ENCODE measurements at places on chromosomes 5 and 9.

DNA sequence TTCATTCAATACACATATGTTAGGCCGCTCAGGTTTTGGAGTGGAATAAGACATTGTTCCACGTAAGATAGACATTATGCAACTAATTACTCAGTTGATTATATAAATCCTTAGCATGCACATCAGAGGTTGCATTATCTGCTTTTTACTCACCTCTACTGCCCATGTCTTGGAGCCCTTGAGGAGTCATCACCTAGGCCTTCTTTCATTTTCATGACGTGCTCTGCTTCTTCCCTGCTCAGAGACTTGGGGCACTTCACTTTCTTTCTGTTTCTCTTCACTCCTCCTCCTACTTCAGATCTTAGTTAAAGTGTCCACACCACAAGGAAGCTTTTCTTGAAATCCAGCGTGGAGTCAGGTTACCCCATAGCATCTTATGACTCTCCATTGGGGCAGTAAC, 241.1 kb downstream of the TLR4 start:
- no peak for DNase-seq

DNA sequence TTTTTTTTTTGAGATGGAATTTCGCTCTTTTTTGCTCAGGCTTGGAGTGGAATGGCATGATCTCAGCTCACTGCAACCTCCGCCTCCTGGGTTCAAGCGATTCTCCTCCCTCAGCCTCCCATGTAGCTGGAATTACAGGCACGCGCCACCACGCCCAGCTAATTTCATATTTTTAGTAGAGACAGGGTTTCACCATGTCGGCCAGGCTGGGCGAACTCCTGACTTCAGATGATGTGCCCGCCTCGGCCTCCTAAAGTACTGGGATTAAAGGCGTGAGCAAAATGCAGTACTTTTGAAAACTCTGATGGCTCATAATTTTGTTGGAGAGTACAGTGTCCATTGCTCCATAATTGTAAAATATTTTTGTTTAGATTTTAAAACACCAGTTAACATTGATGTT, 52.6 kb downstream of the CCNH start:
- DNase-seq, result no peak

DNA sequence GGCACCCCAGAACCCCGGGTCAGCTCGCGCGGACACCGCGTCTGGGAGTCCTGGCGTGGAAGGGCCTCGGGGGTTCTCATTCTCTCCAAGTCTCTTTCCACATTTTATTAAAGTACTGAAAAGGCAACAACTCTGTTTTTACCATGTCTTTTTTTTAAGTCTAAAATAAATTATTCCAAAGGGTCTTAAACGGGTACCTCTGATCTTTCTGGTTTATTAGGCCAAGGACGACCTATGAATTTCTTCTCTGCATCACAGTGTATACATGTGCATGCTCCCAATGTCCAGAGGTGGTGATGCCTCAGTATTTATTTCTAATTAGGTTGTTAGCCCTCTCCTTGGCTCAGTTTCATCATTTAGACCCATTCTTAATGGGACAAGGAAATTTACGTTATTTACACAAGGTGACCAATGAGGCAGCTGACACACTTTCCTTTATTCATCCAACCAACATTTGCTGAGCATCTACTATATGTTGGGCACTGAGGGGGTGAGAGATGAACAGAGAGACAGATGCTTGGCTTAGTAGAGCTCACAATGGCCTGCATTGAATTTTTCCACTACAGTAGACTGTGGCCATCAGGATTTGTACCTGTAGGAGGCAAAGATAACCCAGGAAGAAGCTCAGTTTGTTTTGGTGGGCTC, 7.6 kb upstream of the OTP start:
- no peak for DNase-seq

DNA sequence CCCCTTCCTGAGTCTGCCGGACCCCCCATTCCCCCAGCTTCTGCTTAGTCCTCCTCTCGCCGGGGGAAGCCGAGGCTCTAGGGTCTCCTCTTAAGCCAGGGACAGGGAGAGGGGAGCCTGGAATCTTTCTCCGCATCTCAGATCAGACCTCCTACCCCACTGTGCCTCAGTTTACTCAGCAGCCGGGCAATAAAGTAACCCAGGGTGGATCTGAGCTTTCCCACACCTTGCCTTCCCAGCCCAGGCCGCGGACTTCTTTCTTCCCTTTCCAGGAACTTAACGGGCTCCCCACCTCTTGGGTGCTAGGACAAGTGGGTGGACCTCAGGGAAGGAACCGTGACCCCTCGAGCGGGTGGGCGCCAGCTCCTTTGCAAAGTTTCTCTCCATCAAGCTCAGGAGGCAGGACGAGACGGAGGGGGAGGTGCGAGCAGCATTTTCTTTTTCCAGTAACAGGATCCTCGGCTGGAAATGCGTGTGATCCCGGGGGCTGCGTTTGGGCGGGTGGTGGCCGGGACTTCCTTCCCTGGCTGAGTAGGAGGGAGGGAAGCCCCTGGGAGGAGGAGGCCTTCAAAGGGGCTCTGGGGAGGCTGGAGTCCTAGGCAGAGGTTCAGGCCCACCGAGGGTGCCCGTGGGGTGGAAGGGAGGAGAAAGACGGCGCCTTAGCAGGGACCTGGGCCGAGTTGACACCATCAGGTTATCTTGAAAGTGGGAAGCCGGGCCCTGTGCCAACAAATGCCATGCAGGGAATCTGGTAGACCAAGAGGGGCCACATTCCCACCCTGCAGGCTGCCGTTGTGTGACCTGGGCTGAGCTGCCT, 795 bp downstream of the DAB2IP start:
- no peak for DNase-seq

DNA sequence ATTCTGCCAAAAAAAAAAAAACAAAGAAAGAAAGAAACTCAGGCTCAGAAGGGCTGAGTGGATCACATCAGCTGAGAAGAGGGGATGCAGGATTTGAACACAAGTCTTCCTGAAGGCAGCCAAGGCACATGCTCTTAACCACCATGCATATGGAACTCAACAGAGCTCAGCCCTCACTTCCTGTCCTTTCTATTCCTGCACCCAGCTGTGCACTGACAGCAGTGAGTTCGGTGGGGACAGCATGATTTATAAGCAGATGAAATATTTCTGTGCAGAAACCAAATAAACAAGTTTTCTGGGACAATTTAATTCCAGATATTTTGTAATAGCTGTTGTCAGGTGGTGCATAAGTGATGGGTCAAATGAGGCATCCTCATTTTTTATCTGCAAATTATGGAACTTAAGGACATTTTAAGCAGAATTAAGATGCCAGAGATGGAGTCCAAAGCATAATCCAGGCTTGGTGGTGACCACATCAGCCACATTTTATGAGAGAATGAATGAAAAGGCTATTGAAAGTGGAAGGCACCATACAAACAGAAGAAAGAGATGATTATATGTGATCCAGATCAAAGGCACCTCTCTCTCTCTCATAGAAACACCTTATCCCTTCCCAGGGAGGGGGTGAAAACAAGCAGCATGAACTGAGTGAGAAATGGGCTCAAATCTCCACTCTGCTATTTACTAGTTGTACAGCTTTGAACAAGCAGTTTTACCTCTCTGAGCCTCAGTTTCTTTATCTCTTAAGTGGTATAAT, 303.6 kb upstream of the MSX2 start:
- no peak for DNase-seq

DNA sequence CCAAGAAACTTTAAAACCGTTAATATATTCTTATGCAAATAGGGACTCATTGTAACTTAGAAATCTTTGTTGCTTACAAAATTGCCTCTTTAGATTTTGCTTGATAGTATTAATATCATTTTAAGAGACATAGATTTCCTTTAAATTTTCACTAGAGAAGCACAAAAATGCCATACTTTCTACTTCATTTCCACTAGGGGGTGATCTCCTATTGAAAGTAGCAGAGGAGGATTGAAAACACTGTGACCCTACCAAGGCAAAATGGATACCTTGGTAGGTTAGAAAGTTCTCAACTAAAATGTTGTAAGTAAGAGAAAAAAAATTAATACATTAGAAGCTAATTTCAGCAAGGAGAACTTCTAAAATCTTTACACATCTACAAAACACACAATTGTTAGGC, 204.9 kb downstream of the CHSY3 start:
- DNase-seq, result no peak

DNA sequence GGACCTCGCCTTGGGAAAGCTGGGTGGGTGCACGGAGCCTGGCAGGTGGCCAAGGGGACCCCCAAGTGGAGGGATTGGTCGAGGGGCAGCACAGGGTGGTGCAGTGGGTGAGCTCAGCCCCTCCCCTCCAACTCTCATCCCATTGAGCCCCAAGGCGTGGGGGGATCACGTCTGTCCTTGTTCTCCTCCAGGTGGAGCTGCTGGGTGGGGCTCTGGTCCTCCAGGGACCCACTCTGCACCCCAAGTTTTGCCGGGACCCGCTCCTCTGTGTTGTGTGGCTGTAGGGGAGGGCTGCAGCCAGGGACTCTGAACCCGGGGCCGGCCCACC, 3.6 kb upstream of the FUT7 start:
- DNase-seq, result no peak

Data from CD4-positive, alpha-beta T cell treated with Interferon gamma for 1 hour (primary cell).